Activated CD4-positive, alpha-beta T cell treated with anti-CD3 and anti-CD28 coated beads, Interleukin-2, amount 50 U/mL, for 24 hours (primary cell): ENCODE measurements at places on chromosomes 6 and 20.

DNA sequence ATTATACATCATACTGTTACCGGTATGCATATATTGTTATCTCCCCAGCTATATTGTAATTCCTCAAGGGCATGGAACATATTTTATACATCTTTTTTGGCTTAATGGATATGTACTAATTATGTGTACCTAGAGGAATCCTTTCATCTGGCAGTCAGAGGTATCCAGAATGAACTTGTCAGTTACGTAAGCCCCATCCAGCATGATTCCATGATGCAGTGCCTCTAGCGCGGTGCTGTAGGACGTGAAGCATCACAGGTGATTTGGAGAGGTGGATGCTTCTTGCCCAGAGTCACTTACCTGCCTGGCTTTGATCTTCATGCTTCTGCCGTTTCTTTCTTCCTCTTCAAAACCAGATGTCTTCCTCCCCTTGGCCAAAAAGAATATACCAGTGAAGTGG lies 159.1 kb downstream of the UST start:
- DNase-seq = no peak

- DNase-seq = no peak
Observed at GRCh38 chr6:47209632-47210031, 100.1 kb downstream of the TNFRSF21 start.

DNA sequence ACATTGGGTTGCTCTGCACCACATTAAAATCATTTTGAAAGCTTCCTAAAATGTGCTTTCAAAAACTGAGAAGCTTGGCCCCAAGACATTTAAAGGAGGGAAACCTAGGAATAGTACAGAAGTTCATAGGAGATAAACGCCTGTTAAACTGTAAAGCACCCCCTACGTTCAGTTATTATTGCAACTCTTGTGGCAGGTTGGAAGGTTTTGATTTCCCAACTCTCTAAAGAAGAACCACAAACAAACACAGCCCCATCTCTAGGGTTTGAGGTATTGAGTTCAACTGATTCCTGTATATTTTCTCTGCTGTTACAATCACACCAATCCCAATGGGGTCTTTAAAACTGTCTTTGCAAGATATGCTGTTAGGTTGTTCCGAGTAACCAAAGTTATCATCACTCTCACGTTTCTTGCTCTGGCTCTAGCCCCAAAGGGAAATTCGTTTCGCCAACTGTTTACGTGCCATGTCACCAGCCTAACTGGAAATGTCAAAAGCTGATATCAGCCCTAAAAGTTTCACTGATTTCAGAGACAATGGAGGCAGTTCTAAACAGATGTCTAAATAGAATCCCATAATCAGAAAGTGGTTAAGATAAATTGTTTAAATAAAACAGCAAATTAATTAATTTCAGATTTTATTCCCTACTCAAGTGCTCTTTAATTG lies 12.1 kb downstream of the TFAP2A start:
- no peak for DNase-seq

DNA sequence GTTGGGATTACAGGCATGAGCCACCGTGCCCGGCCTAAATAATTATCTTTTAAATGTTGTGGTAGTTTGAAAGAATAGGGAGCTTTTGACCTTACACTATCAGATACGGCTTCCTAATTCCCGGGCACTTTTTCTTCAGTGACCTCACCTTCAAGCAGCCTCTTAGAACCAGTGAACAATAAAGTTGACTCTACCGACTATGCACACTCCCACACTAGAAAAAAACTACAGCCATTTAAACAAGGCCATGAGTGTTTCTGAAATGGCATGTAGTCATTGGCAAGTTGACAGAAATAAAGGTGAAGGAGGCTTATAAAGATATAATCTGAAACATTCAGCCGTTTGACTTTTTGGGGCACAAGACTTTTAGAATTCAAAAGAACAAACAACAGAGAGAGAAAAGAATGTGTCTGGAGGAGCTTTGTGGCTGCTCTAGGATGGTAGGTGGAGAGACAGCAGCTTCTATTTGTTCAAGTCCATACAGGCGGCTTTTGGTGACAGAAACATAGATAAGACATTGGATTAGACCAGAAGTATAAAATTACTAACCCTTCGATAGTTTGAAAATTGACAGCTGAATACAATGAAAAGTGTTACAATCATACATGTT lies 75.2 kb downstream of the GJA1 start:
- no peak for DNase-seq

- DNase-seq = no peak
Observed at GRCh38 chr20:6654513-6655252, 112.8 kb upstream of the BMP2 start.

DNA sequence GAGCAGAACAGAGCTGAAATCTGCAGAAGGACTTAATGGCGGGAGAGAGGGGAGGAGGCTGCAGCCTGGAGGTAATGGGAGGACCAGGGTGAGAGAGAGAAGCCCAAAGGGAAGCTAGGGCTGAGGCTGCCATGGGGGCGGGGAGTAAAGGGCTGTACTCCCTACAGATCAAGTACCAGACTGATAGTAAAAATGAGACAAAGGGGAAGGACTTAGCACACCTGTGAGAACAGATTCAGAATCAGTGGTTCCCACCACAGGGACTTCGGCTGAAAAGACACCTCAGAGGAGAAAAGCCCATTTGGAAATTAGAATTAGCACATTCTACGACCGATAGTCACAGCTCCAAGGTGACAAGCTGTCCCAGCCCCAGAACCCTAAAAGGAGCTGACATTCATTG lies 6.4 kb upstream of the TBXT start:
- no peak for DNase-seq

DNA sequence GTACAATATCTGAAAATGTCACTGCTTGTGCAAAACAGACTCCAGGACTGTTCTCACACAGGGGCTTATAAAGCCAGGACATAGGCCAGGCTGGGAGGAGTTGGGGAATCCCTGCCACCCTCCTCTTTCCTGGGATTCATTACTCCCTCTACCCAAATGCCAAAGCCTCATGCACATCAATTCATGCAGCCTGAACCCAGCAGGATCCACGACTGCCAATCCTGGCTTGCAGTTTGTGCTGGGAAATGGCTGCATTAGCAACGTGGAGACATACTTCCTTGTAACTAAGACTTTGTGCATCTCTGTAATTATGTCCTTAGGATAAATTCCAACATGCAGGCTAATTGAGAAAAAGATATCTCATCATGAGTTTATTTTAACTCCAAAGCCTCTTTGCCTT lies 143.8 kb downstream of the SYCP2 start:
- no peak for DNase-seq

GRCh38 chr20:17556837-17557674 lies 12.8 kb upstream of the DSTN start:
- DNase-seq = no peak

DNA sequence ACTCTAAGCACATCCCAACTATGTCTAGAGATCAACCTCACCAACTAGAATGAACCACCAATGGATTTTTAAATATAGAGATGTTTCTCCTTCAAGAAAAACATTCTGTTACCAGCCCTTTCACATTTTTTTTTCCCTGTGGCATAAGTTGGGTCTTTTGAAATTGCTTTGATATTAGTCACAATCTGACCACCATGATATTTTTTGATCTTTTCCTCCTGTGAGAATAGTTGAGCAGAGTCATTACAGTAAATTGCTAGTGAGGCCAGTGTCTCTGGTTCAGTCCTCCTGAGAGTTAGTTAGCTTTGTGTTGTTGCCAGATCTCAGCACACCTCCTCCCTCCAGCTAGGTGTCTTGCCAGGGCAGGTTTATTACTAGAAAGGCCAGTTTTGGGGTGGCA lies 79.7 kb upstream of the MYLIP start:
- DNase-seq = no peak
